ENCODE measurements at places on chromosomes 16 and 17.

- no peak for DNase-seq
These were observed 1.2 kb downstream of the AP2B1 start for GRCh38 chr17:35588196-35588920.

GRCh38 chr16:7596308-7596707 lies 263.7 kb downstream of the RBFOX1 start:
- no peak for DNase-seq

DNA sequence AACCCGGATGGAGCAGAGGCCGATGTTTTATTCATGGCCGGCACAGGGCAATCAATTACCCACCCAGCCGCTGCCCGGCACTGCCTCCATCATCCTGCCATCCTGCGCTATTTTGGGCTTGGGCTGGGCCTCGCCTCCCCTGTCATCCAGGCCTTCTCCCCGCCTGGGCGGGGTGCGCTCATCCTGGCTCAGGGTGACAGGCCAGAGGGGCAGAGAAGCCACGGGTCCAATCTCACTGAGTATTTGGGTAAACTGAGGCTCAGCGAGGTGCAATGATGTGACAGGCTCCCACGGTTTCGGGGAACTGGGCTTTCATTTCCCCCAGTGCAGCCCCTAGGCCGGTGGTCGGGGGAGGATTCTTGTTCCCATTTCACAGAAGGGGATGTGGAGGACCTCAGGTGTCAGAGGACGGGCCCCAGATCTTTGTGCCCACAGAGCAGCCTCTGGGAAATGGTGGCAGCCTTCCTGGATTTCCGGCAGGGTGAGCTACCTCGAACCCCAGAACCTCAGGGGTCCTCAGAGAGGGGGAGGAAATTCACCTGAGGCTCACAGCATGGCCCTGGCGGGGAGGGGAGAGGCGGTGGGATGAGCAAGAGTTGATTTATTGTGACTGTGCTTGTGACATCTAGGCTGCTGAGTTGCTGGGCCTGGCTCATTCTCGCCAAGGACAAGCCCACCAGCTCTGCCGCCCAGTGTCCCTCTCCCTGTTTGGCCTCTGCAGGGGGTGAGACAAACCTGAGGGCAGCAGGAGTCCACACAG lies 23.8 kb upstream of the KCNJ12 start:
- DNase-seq: no peak

DNA sequence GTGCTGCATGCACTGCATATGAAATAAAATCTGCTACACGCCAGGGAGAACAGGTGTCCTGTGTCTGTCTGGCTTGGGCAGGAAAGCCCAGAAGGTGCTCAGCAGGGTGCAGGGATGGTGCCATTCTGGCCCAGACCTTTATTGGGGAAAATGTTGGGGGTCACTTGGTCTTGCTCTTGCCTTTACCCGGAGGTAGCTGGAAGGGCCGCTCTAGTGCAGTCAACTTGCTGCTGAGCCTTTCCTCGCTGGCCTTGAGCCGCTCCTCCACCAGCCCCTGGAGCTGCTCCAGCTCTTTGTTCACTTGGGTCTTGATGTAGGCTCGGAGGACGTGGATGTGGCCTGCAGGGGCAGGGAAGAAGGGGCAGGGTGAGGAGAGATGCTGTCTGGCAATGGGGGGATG lies 4.5 kb downstream of the CFAP119 start:
- DNase-seq: no peak

DNA sequence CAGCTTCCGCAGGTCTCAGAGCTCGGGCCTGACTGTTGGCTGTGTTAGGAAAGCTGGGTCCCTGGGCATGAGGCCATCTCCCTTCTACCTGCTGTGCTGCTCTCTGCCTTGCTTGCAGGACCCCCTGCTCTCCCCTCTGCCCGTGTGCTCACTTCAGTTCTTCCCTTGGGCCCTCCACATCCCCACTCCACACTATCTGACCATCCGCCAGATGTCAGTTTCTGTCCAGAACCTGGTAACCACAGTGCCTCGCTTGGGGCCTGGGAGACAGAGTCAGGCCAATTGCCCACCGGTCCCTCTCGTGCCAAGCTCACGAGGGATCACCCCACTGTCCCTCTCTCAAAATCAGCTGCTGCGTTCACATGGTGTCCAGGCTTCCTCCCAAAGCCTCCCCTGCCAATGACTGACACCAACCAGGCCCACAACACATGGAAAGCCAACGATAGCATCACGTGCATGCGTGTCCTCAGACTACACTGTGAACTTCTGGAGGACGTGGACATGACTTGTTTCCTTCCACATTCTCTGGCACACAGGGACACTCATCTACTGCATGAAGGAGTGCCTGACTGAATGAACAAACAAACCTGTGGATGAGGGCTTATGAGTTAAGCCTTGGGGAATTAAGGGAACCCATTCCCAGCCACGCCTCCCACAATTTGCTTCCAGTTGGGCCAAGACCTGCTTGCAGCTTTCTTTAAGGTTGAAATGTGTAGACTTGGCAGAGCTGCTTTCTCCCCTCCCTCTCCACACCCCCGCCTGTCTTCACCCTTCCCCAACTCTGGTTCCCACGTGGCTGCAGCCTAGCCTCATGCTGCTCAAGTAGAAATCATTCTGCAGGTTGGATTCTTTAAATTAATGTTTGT lies 72.5 kb upstream of the ZNF423 start:
- no peak for DNase-seq

GRCh38 chr16:24580665-24581064 lies 41.3 kb downstream of the RBBP6 start:
- no peak for DNase-seq

DNA sequence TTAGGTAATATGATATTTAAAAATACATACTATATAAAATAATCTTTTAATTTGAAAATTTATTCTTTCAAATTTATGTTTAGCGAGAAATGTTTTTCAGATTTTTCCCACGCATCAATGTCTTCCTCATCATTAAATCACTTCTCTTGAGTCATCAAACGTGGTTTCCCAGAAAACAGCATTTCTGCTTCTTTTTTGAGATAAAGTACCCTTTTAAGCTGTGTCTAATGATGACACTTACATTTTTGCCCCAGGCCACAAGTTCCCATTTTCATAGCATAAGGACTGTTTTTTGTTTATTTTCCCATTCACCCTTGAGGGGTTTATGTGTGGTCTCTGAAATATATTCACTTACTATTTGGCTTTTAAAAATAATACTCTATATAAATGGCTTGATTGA lies 139.0 kb upstream of the HS3ST3A1 start:
- no peak for DNase-seq

DNA sequence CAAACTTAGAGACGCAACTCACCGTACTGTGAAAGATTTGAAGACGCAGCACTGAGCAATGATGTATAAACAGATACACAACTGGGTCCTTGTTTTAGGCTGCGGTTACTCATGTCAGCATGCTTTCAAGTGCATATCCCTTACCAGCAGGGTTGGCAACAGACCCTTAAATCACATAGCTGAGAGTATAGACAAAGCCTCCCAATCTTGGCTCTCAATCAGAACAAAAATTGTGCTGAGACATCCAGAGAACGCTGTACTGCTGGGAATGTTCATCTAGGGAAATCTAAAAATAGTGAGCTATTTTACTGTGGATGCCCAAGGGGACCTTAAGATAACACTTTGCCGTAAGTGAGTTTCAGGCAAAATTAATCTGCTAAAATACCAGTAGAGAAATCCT lies 84.4 kb upstream of the NUDT7 start:
- no peak for DNase-seq

DNA sequence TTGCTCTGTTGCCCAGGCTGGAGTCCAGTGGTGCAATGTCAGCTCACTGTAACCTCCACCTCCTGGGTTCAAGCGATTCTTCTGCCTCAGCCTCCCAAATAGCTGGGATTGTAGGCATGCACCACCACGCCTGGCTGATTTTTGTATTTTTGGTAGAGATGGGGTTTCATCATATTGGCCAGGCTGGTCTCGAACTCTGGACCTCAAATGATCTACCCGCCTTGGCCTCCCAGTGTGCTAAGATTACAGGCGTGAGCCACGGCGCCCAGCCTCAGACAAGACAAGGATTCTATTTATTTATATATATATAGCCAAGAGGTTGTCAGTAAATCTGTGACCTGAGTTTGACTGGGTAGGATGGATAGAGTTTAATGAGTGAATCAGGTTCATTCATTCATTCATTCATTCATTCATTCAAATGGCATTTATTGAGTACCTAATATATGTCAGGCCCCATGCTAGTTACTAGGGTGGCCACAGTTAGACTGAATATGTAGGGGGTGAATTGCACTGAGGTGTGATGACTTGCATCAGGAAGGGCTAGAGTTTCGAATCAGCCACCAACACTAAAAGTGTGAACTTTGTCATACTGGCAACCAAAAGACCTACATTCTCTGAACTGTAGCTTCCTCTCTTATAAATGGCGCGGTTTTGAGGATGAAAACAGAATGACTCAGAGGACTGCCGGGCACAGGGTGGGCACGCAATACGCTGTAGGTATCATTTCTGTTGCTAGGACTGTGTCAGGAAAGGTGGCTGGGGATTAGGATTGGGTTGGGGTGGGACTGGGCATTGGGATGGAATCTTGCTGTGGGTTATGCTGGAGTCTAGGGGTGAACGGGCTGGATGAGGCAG lies 37.8 kb downstream of the ITGAE start:
- DNase-seq: no peak

GRCh38 chr16:11202260-11203091 lies 53.5 kb downstream of the SOCS1 start:
- DNase-seq: no peak

DNA sequence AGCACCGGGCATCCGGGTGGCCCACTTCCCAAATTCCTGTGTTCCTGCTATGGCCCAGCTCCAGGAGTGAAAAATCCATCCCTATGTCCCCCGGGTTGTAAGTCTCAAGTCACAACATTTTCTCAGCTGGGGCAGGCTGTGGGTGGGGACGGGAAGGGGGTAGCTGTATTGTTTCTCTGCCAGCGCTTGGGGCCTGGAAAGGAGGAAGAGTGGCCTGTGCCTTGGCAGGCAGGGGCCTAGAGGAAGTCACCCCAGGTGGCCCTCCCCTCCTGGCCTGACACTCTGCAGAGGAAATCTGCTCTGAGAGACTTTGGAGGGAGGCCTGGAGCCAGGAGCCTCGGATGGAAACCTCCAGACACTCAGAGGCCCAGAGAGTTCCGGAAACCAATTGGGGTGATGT lies 10.6 kb upstream of the SCN4A start:
- DNase-seq: no peak

DNA sequence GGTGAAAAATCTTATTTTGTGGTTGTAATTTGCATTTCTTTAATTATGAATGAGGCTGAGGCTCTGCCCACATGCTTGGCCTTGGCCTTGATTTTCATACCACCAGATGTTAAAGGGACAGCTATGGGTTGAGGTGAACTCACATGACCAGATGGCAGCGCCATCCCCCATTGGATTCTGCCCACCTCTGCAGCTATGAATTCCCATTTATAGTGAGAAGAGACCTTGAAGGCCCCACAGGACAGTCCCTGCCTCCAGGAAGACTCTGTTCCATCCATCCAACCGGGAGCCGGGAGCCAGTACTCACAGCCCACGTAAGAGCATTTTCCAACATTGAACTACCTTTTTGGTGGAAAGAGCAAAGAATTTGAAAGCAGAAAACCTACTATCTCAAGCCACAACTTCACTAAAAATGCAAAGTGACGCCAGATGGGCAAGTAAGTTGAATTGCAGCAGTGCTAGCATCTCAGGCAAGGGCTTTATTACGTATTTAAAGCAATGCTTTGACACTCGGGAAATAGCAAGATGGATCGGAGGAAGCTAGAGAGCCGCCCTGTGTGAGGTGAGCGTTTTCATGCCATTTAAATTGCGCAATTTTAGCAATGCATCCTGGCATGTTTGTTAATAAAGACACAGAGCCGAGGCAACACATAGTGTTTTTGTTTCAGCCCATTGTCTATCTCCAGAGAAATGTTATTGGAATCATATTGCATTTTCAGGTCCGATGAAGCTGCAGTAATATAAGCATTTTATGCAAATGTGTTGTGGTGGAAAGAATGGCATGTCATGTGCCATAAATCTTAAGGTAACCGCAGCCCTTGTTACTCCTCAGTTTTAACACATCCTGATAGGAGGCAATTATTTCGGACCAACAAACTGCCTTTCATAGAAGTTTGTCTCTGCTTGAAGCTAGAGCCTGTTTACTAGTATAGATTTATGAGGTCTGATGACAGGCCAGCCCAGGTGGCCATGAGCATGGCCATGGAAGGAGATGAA lies 273.4 kb upstream of the TNRC6C start:
- DNase-seq: no peak

GRCh38 chr17:1743088-1743439 lies 393 bp downstream of the SERPINF2 start:
- DNase-seq: no peak

- no peak for DNase-seq
These were observed 2.4 kb downstream of the HOXB7 start for GRCh38 chr17:48608494-48608834.

DNA sequence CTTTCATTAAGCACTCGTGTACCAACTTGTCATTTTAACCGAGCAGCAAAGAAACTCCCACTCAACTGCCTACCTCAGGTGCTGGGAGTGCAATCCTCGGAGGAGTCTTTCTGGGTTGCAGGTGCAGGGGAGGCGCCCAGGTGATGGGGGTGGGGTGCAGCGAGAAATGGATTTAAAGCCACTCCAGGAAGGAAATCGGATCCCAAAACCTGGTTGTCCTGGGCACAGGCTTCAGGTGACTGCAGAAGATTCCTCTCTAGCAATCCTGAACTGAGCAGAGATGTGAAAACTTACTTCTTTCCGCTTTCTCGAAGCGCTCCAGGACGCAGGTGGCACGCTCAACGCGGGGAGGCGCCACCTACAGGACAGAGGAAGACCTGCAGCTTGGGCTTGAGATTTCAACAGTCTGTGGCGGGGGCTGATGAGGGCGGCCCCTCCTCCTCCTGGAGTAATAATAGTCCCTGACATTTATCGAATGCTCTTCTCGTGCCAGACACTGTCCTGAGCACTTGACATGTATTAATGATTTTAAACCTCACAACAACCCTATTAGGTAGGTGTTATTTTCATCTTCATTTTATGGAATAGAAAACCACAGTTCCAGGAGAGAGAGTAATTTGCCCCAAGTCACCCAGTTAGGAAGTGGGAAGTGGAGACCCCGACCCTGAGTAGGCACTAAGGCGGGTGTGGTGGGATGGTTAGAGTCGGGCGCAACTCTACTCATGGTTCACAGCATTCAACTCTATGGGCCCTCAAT lies 27.2 kb upstream of the SKAP1 start:
- DNase-seq: peak; percentile 75

- no peak for DNase-seq
These were observed 21.7 kb downstream of the PPL start for GRCh38 chr16:4915226-4915761.

Measured in activated CD4-positive, alpha-beta T cell treated with anti-CD3 and anti-CD28 coated beads, Interleukin-2, amount 50 U/mL, for 1 hour (primary cell).